ENCODE measurements at places on chromosomes 5 and 9.

- no peak for DNase-seq
Observed at GRCh38 chr5:37889612-37890317, 49.9 kb upstream of the GDNF start.

DNA sequence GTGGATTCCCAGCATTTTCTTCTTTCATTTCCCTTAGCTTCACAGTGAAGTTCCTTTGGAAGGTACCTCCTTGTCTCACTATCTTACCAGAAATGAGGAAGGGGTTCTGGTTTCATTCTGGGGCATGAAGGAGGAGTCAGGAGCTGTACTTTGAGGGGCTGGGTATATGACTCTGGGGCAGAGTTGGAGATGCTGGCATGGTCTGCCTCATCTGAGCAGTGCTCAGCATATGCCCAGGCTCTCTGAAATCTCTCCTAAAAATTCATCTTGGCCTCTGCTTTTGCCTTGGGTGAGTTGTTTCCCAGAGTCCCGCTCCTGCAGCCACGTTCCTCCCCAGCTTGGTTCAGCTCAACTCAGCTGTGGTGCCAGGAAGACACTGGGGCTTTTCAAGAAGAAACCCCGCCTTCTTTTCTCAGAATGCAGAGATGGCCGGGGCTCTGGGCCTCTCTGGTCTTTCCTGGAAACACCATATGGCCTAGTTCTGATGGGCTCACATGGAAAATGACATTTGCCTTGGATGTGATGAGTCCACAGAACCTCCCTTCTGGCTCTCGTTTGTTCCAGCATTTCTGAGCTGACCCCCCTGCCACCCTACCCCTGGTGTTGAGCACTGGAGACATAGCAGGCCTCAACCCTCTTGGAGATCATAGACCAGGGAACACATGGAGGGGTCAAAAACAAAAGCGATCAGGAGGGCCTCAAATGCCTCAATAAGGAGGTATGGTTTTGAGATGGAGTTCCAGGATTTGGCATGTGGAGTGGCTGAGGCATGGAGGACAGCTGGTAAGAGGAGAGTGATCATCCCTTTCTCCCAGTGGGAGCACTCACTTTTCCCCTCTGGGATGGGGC is 12.0 kb upstream of the TGFBR1 start:
- no peak for DNase-seq

DNA sequence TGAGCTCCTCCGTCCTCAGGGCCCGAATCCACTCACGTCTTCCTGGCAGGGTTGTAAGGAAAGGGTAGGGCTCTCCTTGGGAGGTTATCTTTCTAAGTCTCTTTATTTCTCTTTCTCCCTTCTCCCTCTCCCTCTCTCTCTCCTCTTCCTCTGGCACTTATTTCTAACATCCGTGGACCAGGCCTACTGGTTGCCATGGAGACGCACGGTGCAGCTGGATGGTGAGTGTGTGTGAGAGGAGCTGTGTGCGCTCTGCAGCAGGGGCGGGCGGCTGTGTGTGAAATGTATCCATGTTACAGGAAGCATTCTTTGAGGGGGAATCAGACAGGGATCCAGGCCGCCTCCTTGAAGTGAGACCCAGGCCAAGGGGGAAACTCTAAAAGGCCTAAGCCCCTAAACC is 32.2 kb downstream of the PCDH1 start:
- no peak for DNase-seq

DNA sequence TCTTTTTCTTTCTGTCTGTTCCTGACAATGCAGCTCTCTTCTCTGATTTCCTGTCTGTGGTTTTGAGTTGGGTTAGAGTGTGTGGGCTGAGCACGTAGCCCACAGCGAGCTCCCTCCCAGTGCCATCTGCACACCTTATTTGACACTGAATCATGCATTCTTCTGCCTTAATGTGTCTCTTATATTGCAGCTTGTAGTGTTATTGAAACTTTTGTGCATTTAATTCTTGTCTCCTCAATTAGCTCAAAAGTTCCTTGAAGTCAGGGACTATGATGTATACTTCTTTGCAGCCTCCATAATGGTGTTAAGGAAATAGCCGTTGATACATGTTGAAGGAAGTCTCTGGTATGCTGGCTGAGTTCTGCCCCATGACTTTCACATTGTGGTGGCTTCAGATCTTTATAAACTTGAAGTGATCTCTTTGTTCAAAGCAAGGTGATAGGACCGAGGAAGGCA is 576.2 kb upstream of the CLINT1 start:
- no peak for DNase-seq

DNA sequence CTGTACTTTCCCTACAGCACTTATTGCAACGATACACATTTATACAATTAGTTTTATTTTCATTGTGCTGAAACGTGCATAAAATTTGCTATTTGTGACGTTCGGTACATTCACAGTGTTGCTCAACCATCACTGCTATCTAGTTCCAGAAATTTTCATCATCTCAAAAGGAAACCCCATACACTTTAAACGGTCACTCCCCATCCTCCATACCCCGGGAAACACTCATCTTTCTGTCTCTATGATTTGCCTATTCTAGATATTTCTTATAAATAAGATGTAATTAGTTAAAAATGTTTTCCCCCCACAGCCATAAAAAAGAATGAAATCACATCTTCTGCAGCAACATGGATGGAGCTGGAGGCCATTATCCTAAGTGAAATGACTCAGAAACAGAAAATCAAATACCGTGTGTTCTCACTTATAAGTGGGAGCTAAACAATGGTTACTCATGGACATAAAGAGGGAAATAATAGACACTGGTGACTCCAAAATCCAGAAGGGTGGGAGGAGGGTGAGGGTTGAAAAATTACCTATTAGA is 40.2 kb upstream of the TEX48 start:
- no peak for DNase-seq

DNA sequence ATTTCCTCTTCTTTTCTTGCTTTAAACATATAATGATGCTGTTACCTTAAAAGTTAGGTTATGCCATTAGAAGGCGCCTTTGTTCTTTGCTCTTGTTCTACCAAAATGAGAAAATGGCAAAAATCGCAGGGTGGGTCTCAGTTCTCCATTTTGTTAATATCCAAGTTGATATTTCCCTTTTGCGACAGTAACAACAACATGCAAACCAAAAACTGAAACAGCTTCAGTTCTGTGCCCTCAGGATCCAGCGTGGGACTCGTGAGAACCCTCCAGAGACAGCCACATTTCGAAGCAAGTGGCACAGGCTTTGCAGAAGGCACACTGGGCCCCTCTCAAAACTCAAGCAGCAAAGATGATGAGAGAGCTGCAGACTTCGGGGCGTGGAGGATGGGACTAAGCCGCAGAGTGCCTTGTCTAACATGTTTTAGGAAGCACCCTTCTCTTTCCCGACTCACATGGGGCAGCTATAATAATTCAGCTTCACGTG is 33.0 kb upstream of the LCP2 start:
- no peak for DNase-seq

DNA sequence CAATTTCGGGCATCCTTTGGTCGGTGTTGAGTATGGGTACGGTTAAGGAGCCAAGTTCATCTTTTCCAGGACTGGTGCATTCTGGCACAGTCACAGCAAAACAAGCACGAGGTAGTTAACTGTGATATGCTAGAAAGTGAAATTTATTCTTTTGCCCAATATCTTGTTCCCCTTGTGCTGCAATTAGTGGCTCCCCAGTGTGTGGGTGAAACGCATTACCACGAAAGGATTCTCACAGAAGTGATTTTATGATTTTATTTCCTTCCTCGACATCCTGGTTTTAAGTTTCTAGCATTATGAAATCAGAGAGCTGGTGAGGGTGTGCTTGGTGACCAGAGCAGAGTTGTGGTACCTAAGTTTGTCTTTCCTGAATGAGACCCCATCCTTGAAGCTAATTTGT is 1.5 kb downstream of the FRMPD1 start:
- DNase-seq = no peak

DNA sequence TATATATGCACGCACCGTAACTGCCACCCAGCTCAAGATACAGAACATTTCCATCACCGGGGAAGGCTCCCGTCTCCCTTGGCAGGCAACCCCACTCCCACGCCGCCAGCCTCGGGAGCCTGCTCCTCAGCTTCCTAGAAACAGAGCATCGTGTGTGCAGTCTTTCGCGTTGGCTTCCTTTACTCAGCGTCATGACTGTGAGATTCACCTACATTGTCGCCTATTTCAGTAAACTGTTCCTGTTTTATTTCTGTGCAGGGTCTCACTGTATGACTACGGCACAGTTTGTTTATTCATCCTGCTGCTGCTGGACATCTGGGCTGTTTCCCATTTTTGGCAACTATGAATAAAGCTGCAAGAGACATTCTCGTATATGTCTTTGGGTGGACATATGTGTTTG is 90.7 kb downstream of the STK10 start:
- DNase-seq = no peak

DNA sequence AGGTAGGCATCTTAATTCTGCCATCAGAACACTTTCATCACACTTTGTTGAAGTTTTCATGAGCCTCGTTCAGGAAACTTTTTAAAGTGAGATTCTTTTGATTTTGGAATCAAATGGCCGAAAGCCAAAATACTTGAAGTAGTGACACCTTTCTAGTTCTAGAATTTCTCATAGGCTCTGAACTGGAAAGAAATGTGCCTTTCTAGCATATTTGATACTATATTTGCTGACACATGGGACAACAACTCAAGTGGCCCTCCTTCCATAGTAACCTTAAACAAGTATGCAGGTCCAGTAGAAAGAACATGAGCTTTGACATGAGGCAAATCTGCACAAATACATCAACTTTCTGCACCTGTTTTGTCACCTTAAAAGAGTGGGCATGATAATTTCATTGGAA is 22.0 kb upstream of the DMRTA1 start:
- no peak for DNase-seq

- DNase-seq = no peak
Observed at GRCh38 chr5:113052041-113052795, 75.6 kb downstream of the DCP2 start.

- DNase-seq = no peak
Observed at GRCh38 chr9:38138276-38138675, 69.2 kb upstream of the SHB start.

- no peak for DNase-seq
Observed at GRCh38 chr9:37938121-37938891, 34.4 kb upstream of the SLC25A51 start.

- no peak for DNase-seq
Observed at GRCh38 chr5:140310434-140310833, 7.5 kb upstream of the PFDN1 start.
